ENCODE measurements at places on chromosomes 11 and 22.

GRCh38 chr11:66316849-66317251 is at the start of gene CD248:
CD248 (minus strand) TSS chr11:66317044; CDS start chr11:66317027, 17 bp downstream.
- DNase-seq, result peak; percentile 71

DNA sequence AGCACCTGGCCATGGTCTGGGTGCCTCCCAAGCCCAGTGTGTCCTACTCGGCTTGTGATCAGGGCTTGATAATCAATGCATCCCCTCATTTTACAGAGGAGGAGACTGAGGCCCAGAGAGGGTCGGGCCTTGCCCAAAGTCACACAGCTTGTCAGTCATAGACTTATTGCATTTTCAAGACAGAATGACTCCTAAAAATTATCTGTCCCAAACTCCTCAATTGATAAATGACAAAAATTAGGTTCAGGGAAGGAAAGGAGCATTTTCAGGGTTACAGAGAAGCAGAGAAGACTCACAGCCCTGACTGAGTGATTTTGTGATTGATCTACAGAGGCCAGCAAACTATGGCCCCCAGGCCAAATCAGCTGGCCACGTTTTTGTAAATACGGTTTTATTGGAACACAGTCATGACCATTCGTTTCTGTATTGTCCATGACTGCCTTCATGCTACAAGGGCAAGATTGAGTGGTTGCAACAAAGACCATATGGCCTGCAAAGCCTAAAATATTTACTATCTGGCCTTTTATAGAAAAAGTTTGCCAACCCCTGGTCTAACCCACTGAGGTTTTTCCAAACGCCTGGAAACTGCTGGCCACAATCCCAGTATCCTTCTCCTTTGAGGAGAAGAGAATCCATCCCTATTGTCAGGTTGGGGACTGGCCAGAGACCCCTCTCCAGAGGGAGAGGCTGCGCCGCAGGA is 35.1 kb upstream of the NAV2 start:
- DNase-seq, result no peak

- DNase-seq, result no peak
Measured at GRCh38 chr22:28120691-28121592, 201.9 kb upstream of the PITPNB start.

DNA sequence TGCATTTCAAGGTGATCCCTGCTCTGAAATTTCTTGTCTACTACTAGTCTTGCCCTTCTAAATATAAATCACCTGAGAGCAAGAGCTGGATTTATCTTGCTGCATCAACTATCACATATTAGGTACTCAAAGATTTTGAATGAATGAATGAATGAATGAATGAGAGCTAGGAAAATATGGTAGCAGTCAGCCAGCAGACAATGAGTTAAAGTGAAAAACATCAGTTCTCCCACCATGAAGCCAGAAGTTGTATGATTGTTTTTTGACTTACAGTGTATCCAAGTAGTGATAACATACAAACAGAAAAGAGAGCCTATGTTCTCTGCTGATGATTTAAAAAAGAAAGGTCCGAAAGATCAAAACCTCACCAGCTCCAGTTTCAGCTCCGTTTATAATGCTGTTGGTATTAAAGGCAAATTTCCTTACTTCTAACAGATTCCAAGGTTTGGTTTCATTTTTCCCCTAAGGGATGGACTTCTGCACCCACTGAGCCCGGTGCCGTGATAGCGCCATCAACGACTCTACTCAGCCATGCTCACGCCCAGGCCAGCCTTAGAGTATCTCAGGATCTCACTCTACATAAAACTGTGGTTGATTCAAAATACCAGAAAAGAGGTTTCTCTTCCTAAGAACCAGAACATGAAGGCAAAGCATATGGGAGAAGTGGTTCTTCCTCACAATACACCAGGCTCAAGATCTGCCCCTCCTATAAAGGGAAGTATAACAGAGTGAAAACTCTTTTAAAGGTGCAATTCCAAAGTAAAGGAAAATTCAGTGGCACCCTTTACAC is 92.0 kb downstream of the SGSM3 start:
- DNase-seq, result no peak

DNA sequence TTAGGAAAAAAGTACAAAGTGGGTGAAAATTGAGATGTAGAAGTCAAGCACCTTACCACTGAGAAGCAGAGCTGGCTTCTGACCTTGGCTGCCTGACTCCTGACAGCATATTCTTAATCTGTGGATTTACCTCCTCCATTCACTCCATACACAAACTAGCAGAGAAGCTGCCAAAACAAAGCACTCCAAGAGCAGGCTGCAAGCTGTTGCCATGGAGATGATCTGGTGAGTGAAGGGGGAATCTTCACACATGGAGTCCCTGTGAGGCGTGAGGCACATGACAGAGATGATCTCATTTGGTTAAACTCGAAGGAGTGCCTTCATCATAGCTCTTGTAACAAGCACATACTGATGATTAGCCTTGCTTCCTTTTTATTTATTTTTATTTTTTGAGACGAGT is 16.1 kb downstream of the COMMD9 start:
- DNase-seq, result no peak

- no peak for DNase-seq
Measured at GRCh38 chr11:73983741-73984538, 1.3 kb upstream of the UCP2 start.

- no peak for DNase-seq
Measured at GRCh38 chr11:13769188-13769587, 100.7 kb downstream of the FAR1 start.

GRCh38 chr11:122737951-122738693 is 82.6 kb downstream of the UBASH3B start:
- no peak for DNase-seq

GRCh38 chr22:38718414-38718813 is 12.7 kb downstream of the GTPBP1 start:
- no peak for DNase-seq

DNA sequence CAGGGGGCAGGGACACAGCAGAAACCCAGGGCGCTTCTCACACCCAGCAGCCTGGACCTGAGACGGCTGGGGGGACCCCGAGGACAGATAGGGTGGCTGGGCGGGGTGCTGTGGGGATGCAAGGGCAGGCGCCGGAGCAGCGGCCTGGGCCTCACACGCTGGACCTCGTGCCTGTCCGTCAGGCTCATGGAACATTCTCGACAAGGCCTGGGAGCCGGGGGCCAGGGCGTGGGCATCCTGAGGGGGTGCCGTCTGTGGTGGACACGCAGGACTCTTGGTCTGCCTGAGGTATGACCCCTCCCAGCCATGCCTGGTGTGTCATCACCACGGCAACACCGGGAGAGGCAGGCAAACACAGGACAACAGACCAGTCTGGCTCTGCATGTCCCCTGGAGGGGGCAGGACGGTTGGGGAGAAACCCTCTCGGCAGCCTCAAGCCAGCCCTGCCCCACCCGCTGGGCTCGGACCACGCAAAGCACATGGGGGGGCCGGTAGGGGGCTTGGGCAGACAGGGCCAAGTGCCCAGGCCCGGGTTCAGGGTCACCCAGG is 21.4 kb downstream of the MRPL23 start:
- DNase-seq, result no peak

DNA sequence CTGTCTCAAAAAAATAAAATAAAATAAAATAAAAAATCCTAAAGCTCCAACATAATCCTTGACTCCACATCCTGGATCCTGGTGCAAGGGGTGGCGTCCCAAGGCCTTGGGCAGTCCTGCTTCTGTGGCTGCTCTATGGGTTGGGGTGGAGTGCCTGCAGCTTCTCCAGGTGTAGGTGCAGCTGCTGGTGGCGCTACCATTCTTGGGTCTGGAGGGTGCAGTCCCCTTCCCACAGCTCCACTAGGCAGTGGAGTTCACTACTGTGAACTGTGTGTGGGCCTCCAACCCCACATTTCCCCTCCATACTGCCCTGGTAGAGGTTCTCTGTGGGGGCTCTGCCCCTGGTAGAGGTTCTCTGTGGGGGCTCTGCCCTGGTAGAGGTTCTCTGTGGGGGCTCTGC is 6.9 kb upstream of the TBC1D22A start:
- DNase-seq, result no peak

GRCh38 chr11:123020968-123021367 is 39.3 kb upstream of the BSX start:
- peak; percentile 11 for DNase-seq

GRCh38 chr11:70176940-70177689 is 26.0 kb upstream of the FADD start:
- no peak for DNase-seq

GRCh38 chr11:31767066-31767465 is 44.1 kb downstream of the PAX6 start:
- no peak for DNase-seq

- DNase-seq, result no peak
Measured at GRCh38 chr11:119402470-119402869, 20.5 kb downstream of the THY1 start.

- DNase-seq, result no peak
Measured at GRCh38 chr22:47846206-47846605, 1083.8 kb downstream of the TBC1D22A start.

GRCh38 chr11:1810761-1811160 is 24.0 kb upstream of the SYT8 start:
- no peak for DNase-seq

GRCh38 chr22:20245577-20246367 is 22.3 kb downstream of the RTN4R start:
- DNase-seq, result peak; percentile 58

DNA sequence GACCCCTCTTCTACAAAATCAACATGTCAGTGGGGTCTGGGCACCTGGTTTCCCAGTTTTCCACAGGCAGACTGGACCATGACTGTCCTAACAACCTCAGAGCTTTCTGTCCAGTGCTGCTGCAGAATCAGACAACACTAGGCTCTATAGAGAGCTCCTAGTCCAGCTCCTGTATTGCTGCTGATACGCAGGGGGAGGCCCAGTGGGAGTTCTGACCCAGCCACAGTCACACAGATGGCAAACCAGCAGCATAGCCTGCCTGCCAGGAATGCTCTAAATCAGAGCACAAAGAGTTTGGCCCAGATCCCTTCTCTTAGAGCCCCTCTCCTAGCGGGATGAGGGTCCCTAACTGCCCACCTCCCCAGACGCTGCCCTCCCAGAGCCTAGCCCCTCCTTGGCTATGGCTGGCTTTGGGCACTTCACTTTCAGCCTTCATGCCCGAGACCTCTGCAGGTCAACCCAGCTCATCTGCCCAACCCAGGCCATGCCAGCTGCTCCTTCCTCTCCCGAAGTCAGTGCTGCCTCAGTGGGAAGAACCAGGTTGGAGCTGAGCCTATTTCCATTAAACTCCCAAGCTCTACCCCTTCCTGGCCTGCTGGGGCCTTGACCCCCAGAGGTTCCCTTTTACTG is 15.8 kb upstream of the SLCO2B1 start:
- DNase-seq, result no peak

GRCh38 chr11:126229858-126230540 is 18.4 kb downstream of the FAM118B start:
- DNase-seq, result no peak

GRCh38 chr11:14774721-14775120 is 117.3 kb downstream of the CYP2R1 start:
- no peak for DNase-seq

- no peak for DNase-seq
Measured at GRCh38 chr11:101051677-101052076, 77.9 kb downstream of the PGR start.

GRCh38 chr11:109486129-109486528 is 64.1 kb downstream of the C11orf87 start:
- no peak for DNase-seq

DNA sequence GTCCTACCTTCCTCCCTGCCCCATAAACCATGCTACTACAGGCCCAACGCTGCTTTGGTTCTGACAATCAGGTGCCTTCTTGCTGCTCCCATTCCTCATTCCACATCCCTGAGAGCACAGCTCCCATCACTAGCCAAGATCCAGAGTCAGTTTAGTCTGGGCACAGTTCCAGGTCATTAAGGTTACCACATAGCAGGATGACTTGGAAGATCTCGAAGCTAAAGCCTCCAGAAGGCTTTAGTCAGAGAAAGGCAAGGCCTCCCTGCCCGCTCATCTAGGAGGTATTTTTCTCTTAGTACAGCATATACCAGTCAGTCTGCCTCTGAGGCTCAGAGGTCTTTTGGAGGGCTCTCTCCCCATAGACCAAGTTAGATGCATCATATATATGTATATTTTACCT is 30.3 kb downstream of the TRIM66 start:
- no peak for DNase-seq

DNA sequence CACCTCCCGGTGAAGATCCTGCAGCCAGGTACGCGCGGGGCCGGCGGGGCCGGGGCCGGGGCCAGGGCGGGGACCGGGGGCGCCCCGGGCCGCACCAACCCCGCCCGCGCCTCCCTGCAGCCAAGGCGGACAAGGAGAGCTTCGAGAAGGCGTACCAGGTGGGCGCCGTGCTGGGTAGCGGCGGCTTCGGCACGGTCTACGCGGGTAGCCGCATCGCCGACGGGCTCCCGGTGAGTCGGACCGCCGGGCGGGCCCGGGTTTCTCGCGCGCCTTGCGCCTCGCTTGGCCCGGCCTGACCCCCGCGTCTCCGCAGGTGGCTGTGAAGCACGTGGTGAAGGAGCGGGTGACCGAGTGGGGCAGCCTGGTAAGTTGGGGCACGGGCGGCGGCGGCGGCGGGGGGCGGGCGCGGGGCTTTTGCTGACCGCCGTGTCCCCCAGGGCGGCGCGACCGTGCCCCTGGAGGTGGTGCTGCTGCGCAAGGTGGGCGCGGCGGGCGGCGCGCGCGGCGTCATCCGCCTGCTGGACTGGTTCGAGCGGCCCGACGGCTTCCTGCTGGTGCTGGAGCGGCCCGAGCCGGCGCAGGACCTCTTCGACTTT is 531 bp downstream of the PIM3 start:
- DNase-seq, result peak; percentile 62

GRCh38 chr11:60370811-60371298 is 7.5 kb upstream of the MS4A7 start:
- no peak for DNase-seq

- no peak for DNase-seq
Measured at GRCh38 chr11:114569801-114570200, 10.1 kb upstream of the NXPE1 start.

DNA sequence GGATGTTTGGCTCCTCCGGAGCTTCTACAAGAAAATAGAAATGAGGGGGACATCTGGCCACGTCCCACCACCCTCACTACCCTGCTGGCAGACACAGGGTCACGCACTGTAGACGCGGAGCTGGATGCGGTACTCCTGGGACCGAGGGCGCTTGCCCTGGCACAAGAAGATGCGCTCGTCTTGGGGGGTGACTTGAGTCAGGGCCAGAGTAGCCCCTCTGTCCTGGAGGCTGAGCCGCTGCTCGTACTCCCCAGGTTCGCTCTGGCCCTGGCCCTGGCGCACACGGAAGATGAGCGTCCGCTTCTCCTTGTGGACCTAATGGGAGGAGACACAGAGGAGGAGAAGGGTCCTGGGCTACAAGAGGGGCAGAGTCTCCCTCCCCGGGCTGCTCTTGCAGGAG is 2.2 kb downstream of the MCAM start:
- no peak for DNase-seq

DNA sequence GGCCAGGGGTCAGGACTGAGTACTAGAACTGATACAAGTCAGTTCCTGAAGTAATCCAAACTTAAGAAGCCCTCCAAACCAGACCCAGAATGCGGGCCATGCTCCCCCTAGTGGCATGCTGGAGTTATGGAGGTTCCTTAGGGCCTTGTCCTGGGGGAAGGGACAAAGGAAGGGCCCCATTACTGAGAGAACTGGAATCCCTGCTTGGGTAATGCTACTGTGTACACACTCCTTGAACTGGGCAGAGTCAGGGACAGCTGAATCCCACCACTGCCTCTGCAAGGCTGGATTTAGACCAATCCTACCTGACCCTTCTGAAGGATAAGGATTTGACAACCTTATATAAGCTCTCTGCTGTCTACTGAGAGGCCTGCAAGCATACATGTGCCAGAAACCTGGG is 97.3 kb upstream of the AKIP1 start:
- DNase-seq, result peak; percentile 54

All from right kidney (tissue), 9 donors.